Globus pallidus (tissue), 1 donor: ENCODE measurements at places on chromosomes 3 and 15.
A peak's percentile ranks its signal among the peaks of the same experiment; 100 is the strongest.

DNA sequence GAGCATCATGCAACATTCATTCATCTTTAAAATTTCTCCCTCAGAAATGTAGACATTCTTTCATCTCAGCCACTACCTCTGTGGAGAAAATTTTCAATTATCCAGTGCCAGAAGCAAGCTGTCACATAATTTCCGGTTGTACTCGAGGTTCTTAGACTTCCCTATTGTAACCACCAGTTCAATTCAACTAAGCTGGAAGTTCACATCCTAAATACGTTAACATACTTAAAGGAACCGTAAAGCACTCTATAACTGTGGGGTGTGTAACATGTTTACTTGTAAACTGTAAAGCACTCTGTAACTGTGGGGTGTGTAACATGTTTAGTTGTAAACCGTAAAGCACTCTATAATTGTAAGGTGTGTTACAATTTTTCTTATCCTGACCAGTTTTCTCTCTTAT, 150.3 kb downstream of the PLCL2 start:
- DNase-seq = no peak

DNA sequence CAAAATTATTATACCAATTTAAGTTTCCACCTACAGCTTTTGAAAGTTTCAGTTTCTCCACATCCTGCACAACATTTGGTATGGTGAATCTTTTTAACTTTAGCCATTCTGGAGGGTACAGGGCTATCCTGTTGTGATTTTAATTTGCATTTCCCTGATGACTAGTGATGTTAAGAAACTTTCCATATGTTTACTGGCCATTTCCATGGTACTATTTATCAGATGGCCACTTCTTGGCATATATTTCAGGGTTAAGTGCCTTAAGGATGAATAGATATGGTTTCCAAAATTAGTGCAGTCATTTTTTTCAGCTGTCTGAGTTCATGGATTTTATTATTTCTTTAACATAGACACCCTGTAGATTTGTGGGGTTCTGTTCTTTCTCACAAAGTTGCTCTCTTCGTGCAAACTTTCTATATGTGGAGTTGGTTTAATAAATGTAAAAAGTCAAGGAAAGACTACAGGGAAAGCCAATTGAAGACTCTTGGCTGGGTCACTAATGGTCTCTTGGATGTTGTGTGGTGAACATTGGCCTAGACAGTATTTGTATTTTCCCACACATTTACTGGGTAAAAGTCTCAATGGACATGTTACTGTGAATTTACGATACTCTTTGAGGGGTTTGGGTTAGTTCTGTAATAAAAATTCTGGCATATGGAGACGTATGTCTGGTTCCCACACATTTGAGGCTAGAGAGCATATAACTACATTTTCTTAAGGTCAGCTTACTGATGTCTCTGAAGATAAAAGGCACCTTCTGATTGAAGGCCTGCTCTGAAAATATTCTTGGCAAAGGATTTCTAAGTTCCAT, 147.5 kb upstream of the PDZRN3 start:
- no peak for DNase-seq

- DNase-seq = no peak
These were observed 28.6 kb downstream of the FNDC3B start for GRCh38 chr3:172067837-172068440.

DNA sequence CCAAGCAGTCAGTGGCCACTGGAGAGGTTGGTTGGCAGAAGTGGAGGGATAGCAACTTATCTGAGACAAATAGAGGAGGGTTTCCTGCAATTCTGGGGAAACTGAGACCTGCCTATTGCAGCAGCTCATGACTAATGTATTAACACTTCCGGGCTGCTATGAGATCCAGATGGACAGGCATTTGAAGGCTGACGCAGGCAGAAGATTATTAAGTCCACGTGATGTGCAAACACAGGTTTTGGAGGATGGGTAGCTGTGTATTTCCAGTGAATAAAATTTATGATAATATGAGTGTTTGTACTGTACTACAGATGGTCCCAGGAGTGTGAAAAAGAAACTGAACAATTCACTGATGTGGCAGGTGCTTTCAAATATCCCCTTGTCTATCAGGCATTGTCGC, 28.5 kb upstream of the CFAP161 start:
- no peak for DNase-seq

DNA sequence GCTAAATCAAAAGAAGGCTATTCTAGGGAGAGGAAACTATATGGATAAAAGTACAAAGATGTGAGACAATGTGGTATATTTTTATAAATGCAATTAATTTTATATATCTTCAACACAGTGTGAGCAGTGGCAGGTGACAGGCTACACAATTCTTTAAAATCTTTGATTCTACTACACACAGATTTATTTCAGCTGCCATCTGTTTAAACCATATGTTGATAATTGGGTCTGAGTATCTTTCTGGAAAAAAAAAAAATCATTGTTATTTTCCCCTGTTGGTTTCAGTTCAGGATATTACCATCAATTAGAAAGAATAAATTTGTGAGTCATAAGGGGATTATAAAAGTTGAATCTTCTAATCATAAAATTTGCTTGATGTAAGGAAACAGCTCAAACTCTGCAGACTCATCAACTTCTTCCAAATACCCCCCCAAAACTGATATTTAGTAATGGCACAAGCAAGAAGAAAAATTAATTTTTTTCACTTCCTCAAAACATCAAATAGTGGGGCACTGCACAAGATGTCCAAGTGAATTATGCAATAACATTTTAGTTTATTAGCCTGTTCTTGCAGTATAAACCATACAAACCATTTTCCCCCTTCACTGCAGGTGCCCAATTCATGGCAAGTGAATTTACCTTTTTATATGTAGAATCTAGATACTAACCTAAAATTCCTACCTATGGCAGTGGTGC, 12.0 kb downstream of the PIERCE2 start:
- DNase-seq = no peak

DNA sequence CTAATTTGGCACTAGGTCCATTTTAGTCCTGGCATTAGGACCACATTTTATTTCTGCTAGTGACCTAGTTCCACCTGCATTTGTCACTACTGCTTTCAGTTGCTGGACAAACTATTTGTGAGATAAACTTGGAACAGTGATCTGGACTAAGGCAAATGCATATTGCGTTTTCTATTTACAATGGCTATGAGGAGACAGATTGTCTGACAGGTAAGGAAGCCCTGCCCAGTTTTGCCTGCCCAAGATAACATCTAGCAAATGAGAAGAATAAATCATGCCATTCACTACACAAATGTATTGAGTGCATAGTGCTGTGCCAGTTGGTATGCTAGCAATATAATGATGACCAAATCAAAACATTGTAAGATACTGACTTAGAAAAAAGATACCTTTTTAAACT, 245.7 kb downstream of the GRM7 start:
- no peak for DNase-seq

GRCh38 chr15:90557186-90558084, 27.7 kb downstream of the CRTC3 start:
- peak; percentile 84 for DNase-seq

- no peak for DNase-seq
These were observed 101.8 kb downstream of the RAB11A start for GRCh38 chr15:65970937-65971740.
